ENCODE measurements at places on chromosomes 6 and 20.

DNA sequence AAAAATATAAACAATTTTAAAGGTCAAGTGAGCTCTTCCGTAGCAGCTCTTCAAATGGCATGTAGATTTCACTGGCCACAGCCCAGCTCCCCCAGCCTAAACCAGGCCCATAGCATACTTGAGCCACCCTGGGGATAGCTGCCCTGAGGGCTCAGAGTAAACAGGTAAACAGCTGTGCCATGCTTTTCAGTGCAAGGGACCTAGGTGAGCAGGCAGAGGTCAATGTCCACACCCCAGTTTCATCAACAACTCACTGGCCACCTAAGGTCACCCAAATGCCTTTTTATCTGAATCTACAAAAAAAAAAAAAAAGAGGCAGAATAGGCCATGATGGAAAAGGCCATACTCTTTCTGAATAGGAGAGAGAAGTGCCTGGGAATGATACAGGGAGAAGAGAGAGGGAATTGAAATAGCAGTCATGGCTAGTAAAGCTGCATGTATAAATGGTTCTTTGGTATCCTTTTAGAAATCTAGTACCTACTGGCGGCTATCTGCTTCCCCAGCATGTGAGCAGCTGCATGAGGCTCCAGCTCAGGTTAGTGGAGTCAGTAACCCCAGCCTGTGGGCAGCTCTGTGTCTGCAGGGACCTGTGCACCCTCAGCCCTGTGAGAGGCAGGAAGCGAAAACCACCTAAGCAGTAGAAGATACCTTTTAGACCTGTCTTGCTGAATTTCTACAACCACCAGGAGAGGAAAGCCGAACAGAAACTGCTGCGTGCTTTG is 77.0 kb downstream of the FOXA2 start:
- no peak for DNase-seq

- no peak for DNase-seq
Observed at GRCh38 chr6:146305092-146305491, 238.5 kb upstream of the RAB32 start.

DNA sequence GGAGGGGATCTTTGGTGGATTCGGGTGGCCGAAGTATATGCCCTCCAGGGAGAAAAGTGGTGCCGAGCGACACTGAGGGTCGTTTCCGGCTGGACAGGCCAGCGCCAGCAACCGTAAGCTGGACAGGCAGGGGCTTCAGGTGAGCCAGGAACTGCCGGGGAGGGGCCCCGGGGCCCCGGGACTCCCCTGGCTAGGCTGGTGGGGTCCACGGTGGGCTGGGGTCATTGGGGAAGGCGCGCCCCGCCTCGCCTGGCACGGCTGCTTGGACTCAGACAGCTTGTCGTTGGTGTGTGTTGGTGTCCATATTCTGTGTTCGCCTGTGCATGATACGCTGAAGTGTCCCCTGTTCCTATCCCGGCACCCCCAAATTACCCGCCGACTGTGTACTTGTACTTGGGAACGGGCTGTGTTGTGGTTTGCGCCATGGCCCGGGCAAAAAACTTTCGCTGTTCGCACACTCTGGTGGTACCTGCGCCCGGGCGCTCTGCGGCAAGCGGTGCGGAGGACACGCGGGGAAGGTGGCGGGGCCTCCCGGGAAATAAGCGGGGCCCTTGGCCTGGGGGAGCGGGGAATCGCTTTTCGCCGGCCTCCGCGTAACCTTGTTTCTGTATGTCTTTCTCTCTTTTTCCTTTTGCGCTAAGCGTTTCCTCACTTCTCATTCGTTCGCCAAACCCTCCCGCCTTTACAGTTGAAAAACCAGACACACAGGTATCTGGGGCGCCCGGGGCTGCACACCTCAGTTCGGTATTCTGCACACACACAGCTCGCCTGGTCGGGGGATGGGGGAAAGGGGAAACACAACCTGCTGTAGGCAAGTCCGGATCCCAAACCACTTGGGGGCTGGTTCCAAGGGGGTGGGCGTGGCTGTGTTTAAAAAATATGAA is 3.2 kb downstream of the GNAS start:
- no peak for DNase-seq

DNA sequence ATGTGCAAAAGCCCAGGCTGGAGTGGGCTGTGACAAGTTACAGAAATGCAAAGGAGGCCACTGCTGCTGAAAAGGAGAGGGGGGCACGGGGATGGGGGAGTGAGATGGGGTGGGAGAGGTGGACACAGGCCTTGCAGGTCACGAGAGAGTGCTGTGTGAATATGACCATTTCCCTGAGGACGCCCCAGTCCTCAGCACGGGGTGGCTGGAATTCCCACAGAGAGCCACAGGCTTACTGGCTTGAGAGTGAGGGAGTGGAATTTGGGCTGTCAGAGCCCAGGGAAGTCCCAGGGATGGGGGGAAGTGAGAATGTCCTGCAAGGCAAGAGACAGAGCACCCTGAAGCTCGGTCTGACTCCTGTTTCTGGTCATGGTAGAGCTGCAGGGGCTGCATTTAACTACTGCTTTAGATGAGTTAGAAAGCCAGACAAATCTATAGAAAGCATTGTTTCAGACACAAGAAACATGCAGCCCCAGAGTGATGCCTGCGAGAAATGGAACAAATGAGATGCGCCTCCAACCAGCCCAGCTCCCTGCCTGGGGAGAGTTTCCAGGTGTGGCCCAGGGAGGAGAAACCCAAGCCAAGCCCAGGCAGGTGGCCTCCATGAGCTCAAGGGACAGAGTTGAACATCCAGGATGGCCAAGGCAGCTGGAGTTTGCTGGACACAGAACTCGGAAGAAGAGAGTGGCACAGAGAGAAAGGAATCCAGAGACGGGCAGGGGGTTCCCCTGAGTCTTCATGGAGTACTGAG is 30.5 kb downstream of the NPEPL1 start:
- DNase-seq = no peak

- no peak for DNase-seq
Observed at GRCh38 chr6:168562576-168563151, 121.7 kb downstream of the SMOC2 start.

- no peak for DNase-seq
Observed at GRCh38 chr20:63471981-63472831, at the start of gene KCNQ2. Gene KCNQ2, minus strand, starts transcription at chr20:63472655. Its CDS starts 192 bp downstream, at chr20:63472463.

GRCh38 chr6:9139746-9140145 is 704.4 kb upstream of the SLC35B3 start:
- no peak for DNase-seq

DNA sequence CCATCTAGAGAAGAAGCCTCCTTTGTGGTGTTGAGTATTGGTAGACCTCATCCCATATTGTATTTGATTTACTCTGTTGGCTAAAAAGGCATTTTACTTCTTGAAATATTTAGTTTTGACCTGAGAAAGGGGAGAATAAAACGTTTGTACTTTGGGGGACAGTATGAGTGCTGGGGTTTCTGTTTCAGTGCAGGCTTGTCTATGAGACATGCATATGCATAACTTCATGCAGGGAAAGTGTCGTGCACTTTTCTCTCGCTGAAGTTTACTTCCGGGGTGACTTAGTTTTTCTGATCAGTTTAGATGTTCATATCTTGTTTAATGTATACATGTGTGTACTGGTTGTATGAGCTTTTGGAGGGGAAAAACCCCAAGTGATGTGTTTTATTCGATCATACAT is 59.5 kb downstream of the UTRN start:
- no peak for DNase-seq

DNA sequence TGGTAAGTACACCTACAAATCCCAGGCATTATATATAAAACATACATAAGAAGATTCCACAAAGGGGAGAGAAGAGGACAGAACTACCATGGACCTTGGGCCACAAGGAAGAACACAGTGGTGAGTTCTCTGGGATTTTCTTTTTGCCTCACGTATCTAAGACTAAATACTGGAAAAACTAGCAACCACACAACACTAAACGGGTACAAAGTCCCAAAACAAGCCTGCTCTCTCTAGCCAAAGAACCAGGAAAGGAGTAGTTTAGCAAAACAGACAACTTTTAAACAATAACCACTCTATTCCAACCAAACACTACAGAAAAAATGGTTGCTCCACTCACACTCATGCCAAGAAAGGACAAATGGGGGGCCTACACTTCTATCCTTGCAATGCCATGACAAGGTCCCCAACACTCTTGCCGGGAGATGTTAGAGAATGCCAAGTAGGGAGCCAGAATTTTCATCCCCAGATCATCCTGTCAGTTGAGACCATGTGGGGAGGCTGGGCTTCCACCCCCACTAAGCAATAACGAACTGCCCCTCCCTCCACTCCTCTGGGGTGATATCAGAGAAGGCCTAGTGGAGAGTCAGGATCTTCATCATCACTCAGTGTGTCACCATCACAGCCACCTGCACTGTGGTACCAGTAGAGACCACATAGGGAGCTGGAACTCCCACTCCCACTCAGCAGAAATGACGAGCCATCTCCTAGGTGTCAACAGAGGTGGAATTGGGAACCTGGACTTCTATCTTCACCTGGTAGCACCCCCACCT is 123.5 kb downstream of the DST start:
- no peak for DNase-seq

- DNase-seq = no peak
Observed at GRCh38 chr6:106534564-106534982, 94.7 kb downstream of the RTN4IP1 start.

- no peak for DNase-seq
Observed at GRCh38 chr6:10151144-10151915, 263.5 kb downstream of the TFAP2A start.

GRCh38 chr6:30744054-30744805 is at the start of gene IER3:
Gene IER3, minus strand, starts transcription at chr6:30744547. Its CDS starts 29 bp downstream, at chr6:30744518.
- DNase-seq = peak; percentile 86

DNA sequence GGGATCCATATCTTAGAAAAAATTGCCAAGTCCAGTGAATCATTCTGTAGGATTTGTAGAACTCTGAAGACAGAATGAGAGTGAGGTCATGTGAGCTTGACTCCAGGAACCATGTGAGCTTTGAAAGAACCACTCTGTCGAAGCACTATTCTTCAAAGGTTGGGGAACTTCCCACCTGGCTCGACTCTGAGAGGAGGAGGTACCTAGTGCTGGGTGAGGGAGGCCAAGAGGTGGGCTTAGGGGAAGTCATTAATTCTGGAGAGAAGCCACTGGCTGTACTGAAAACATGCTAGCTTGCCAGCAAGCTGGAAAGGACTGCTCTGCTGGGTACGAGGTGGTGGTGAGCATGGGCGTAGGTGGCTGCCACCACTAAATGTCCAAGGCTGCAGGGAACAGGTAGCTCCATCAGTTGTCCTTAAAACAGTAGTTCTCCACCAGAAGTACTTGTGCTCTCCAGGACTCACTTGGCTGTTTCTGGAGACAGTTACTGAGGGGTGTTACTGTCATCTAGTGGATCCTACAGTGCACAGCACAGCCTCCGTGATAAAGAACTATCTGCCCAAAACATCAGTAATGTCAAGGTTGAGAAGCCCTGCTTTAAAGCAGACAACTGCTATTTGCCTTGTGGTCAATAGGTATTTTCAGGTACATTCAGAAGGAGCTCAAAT is 34.7 kb upstream of the SYNJ2 start:
- no peak for DNase-seq

- DNase-seq = peak; percentile 60
Observed at GRCh38 chr20:44979090-44979621, 12.8 kb downstream of the STK4 start.
